ENCODE measurements at places on chromosomes 5 and 9.
A peak's percentile ranks its signal among the peaks of the same experiment; 100 is the strongest.

DNA sequence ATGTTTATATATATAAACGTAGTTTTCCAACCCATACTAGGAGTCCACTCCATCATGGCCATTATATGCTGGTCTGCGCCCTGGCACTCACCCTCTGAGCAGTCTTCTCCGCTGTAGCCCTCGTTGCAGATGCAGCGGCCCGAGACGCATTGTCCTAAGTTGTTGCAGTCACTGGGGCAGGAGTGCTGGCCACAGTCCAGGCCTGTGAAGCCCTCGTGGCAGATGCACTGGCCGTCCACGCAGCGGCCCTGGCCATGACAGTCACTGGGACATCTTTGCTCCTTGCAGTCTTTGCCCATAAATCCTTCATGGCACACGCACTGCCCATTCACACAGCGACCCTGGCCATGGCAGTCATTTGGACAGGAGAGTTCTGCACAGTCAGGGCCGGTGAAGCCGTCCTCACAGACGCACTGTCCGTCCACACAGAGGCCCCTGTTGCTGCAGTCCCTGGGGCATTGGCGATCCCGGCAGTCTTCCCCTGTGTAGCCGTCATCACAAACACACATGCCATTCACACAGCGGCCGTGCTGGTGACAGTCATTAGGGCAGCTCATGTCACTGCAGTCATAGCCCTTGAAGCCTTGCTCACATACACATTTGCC lies 32.1 kb downstream of the TNC start:
- DNase-seq, result no peak

DNA sequence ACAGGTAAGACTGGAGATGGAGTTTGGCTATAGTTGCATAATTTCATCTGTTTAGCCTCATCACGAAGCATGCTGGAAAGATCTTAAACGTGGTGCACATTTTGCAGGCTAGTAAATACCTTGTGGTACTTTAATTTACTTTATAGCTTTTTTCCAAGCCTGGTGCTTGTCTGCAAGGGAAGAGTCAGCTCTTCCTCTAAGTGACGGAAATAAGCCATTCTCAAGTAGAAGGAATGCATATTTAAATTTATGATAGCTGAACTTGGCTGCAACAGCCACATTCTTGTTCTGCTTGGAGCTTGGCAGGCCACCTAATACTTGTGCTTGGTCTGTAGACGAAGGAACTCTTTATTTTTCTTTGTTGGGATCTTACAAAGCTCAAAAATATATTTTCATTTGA lies 188.0 kb upstream of the PIK3R1 start:
- no peak for DNase-seq

DNA sequence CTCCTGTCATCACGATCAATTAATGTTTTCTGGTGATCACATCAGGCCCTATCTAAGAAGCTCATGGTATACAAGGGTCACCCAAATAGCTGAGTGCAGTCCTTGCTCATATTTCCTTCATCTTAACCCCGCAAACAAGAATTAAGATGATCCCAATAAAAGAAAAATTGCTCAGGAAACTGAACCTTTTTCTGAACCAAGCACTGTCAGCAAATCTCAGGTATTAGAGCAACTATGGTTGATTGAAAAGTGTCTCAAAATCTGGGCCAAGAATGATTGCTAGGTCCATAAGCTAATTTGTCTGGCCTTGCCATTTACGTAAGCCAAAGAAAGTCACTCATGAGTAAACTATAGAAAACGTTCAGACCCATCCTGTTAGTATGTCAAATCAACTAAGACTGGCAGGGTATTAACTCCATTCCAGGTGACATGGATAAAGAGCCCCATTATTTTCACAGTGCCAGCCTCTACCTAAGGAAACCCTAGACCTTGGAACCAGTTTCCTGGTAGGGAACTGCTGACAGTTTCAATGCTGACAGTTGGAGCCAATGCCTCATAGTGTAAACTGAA lies 209.3 kb downstream of the DEPDC1B start:
- no peak for DNase-seq

DNA sequence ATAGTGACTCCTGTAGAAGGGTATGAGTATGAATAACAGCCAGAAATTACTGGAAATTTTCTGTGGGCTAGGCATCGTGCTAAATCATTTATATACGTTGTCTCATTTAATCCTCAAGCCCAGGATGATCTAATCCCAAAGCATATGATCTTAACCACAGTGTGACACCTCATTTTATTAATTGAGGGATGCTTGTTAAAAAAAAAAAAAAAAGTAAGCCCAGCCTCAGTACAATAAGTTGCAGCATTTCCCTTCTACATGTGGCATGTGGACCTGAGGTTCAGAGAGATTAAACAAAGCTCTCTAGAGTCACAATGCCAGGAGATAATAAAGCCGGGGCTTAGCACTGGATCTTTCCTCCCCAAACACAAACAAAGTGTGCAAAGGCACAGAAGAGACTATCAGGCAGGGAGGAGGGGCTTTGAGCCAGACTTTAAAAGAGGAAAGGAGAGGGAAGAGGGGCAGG lies 49.5 kb downstream of the KLF4 start:
- DNase-seq, result no peak

DNA sequence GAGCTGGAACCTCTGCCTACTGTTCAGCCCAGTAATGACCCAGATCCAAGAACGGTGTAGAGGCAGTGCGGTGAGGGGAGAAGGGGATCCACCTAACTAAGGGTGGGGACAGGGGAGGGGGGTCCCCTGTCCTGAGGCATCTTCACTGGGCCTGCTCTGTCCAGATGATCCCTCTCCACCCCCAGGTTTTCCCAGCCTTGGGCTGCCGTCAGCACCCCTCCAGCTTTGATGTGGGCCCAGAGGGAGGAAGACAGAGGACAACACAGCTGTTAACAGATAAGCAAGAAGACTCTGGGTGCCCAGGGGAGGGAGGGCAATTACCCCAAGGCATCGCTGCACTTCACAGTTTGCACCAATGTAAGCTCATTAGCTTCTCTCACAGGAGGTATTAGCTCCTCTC lies 19.3 kb downstream of the BICD2 start:
- DNase-seq, result no peak

DNA sequence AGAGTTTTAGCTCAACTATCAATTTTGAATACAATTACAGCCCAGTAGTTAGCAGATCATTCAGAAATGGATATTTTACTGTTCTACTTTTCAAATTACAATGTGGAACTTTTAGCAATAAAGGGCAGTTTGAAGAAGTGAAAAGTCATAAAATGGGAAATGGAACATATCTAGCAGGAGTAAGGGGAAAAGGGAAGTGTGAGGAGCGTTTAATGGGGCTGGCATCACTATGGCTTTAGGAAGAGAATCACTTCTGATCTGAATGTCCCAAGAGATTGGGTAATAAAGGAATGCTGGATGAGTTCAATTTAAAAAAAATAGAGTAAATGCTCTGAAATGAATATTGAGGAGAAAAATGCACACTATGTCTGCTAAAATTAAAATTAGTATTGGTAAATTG lies 77.4 kb downstream of the ATPSCKMT start:
- DNase-seq, result no peak

- no peak for DNase-seq
Measured at GRCh38 chr9:131323629-131324028, 34.1 kb downstream of the PLPP7 start.

- no peak for DNase-seq
Measured at GRCh38 chr9:106632621-106633020, 230.3 kb upstream of the ZNF462 start.

- DNase-seq, result no peak
Measured at GRCh38 chr5:50663636-50664035, 2.8 kb upstream of the PARP8 start.

- no peak for DNase-seq
Measured at GRCh38 chr5:60577116-60577515, 122.8 kb downstream of the DEPDC1B start.

DNA sequence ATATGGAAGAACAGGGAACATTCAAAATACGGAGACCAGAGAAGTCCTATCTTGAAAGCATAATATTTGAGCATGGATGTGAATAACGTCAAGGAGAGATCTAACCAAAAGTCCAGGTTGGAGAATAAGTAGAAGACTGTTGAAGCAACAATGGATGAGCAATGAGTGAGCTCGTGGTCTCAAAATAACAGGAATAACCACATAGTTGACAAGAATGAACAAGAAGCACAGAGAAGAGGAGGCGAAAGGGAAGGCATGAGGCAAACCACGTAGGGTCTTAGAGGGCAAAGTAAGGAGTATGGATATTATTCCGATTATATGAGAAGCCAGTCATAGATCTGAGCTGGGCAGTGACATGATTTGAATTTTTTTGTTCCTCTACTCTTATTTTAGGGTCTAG lies 710.2 kb downstream of the BRINP1 start:
- no peak for DNase-seq

DNA sequence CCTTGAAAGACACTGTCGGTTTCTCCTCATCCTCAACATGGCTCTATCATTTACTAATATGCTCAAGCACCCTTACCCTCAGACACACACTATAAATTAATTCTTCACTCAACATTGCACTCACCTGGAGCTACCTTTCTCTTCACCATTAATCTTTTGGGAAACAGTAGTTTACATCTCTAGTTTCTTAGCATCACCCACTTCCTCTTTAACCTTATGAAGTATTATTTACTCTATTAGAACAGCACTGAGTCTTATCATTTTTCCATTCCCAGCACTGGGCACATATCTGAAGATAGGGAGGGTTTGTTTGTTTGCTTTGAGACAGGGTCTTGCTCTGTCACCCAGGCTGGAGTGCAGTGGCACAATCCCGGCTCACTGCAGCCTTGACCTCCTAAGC lies 213.5 kb downstream of the SMARCA2 start:
- no peak for DNase-seq

- peak; percentile 39 for DNase-seq
Measured at GRCh38 chr5:157575381-157576020, at the start of gene ADAM19. Gene ADAM19 (minus strand): TSS chr5:157575775. CDS start chr5:157575696, 79 bp downstream.

DNA sequence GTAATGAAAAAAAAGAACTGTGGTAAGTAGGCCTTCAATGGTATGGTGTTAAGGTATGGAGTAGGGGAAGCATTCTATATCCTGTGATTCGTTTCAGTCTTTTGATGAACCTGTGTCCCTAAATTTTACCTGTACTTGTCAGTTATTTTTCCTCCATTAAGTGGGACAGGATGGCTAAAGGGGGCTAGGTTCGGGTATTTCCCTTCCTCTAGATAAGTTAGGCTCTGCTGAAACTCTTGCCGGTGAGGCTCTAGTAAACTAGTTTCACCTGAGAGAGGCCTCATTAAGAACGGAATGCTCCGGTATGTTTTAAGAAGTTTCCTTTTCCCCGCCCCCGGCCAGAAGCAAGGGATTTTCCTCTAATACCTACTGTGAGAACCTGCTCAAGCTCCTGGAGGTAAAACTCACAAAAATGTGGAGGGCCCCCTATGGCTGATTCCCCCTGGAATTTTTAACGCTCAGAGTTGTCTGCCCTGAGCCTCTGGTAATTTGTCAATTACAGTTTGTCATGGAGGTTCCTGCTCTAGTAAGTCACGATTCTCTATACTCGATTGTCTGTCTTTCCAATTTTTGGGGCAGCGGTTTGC lies 87.7 kb downstream of the MACIR start:
- DNase-seq, result no peak

- no peak for DNase-seq
Measured at GRCh38 chr5:115543365-115544042, 1.1 kb downstream of the FEM1C start.

DNA sequence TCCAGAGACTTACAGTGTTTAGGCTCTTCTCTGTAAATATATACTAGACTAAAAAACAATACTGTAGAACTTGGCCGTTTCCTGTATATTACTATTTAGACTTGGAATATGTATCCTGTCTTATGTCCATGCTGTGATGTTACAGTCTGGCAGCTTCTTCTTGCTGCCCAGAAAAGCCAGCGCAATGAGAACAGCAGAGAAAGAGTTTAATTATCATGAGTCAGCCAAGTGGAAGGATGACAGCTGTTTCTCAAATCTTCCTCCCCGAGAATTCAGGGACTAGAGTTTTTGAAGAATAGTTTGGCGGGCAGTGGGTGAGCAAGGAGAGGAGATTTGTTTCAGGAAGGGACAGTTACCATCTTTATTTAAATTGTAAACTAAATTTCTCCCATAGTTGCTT lies 37.5 kb downstream of the NAA35 start:
- no peak for DNase-seq

DNA sequence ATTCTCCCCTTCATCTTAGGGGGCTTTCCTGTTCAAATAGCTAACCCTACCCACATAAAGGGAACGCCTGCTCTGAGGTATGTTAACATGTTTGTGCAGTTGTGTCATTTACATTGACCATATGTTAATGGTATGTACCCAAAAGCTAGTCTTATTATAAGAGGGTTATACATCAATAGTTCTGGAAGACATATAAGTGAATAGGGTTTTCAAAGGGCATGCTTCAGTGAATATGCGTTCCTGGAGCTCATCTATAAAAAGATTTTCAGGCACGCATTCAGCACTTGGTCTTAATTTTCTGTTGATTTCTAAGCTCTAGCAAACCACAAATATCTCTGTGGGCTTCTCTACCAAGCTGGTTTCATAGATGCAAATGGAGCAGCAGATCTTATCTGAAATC lies 766.1 kb downstream of the IRX1 start:
- DNase-seq, result no peak

DNA sequence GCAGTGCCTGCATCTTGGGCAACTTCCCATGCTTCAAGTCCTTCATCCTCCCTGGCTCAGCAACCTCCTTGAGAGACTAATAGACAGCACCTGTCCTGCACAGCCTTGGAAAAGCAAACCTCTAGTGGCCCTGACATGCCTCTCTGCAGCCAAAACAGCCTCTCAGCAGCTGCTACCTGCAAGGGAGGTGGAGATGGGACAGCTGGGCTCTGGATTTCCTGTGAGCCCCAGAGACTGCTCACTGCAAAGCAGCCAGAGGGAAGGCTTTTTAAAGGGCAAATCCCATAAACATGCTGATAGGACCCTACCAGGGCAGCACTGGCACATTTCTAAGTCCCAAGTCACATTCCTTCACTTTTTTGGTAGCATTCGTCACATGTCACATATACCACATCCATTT lies 31.5 kb upstream of the MYORG start:
- no peak for DNase-seq

Measured in NCI-H1092 treated with DMSO at 0.1 percent for 48 hours (cell line).